Activated CD4-positive, alpha-beta T cell treated with anti-CD3 and anti-CD28 coated beads, Interleukin-2, amount 50 U/mL, for 1 hour (primary cell): ENCODE measurements at places on chromosomes 3 and 15.

GRCh38 chr3:55412545-55412944 is 74.6 kb downstream of the WNT5A start:
- DNase-seq, result no peak

GRCh38 chr3:186509423-186509822 is 34.8 kb downstream of the CRYGS start:
- no peak for DNase-seq

DNA sequence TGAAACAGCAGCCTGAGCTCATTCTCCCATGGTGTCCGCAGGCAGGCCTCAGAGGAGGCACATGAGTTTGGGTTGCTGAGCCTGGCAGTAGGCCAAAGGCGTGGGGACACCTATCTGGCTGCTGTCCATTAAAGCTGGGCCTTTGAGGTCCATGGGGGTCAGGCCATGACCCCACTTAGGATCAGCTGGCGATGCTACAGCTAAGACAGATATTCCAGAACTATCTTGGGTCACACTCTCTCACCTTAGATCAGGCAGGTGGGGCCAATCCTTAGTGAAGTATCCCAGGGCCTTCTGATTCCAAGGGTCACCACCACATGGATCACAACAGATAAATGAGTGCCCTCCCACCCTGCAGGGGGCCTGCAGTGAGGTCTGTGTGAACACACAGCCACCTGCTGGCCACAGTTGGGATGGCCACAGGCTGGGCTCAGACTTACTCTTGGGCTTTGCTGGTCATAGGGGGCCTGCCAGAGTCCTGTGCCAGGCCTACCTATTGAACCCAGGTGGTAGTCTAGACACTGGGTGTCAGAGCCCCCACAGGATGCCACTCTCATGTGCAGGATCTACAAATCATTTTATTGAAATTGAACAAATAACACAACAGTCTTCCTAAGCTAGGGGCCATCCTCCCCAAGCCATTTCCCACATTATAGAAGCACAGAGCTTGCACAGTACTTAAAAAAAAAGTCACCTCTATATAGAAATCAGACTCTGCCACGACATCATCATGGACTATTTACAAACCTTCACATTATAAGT is 2.0 kb upstream of the HYAL2 start:
- DNase-seq, result peak; percentile 65

GRCh38 chr3:136247436-136247835 is 2.7 kb upstream of the PCCB start:
- DNase-seq, result no peak

DNA sequence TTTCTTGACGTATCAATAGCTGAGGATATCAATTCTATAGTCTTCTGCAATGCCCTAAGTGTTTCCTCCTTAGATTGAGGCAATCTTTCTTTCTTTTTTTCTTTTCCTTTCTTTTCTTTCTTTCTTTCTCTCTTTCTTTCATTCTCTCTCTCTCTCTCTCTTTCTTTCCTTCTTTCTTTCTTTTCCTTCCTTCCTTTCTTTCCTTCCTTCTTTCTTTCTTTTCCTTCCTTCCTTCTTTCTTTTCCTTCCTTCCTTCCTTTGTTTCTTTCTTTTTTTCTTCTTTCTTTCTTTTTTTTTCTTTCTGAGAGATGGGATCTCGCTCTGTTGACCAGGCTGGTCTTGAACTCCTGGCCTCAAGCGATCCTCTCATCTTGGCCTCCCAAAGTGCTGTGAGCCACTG is 10.0 kb upstream of the DNAAF4 start:
- no peak for DNase-seq

DNA sequence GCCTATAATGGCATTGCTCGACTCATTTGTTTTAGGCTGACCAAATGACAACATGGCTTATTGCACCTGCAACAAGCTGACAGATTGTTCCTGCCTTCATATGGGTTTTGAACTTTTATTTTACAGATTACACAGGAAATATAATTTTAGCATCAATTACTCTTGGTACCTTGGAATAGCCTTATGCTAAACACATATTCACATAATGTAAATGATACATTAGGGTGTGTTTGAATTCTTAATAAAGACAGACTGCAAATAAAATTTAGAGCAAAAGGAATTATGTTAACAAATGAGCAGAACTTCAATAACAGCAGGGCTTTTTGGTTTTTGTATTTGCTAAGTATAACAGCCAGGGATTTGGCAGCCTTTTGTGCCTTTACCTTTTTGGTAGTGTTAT is 51.9 kb upstream of the TMC3 start:
- no peak for DNase-seq

DNA sequence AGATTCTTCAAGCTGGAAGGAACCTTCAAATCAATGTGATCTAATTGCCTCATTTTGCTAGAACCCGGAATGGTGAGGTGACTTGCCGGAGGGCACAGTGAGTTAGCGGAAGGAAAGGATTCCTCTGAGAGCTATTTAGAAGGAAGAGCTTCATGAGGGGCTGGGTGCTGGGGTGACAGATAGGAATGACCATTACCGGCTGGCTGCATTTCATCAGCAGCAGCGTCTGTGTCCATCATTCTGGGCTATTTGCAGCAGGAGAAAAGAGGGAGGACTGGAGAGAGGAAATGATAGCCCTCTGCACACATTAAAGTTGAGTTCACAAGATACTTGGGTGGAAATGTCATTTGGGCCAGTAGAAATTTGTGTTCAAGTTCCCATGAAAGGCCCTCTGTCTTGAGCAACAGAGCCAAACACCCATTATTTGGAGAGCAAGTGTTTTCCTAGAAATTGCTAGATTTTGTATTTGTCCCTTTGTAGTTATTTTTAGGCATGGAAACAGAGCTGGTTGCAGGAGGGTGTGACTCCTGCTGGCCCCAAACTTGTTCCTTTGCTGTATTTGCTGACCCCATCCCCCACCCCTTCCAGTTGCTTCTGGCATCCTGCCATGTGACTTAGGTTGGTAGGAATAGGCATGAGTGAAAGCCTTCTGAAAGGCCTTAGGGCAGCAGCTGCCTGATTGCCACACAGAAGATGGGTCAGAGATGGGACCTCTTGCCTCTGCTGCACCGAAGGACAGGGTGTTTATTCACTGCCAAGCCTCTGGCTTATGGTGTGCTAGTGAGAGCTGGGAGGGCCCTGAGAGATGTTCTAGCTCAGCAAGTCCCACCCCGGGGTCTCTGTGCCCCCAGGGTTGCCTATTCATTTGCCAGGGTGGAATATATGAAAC is 87.5 kb upstream of the PLXNA1 start:
- DNase-seq, result no peak

DNA sequence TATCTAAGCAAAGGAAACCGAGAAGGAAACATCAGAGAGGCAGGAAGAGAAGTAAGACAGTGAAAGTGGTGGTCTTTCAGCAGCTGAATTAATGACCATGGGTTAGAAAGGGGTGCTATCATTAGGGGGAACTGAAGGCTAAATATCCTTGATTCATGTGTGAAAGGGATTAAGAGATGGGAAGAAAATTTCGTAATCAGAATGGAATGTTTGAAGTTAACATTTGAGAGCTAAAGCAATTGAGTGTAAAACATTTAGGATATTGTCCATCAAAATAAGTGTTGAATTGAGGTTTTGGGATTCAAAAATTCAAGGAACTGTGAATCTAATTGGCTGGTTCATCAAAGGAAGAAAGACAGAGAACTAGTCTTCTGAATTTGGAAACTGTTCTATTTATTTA is 4.1 kb upstream of the ECT2 start:
- DNase-seq, result no peak
